ENCODE measurements at places on chromosomes 4 and X. TPM values are rescaled to one million over a fixed set of nuclear protein-coding genes. Genes with fewer than 3 reads are reported as not detected.

Gene SPATA4
- total RNA-seq: not detected

Gene P2RY4
- 0.20 TPM for total RNA-seq

Gene MTMR8
- total RNA-seq: 2.1 TPM

Gene RHOXF2
- not detected for total RNA-seq

Gene HS3ST1
- 18.7 TPM for total RNA-seq

Gene PLXNB3
- 11.2 TPM for total RNA-seq

Gene UGT8
- total RNA-seq: 1.1 TPM

Gene SLC4A4
- 0.96 TPM for total RNA-seq

GRCh38 chr4:165131247-165131832, 18.7 kb upstream of the TMEM192 start:
- peak; percentile 80 for ATAC-seq

- no peak for ATAC-seq
These were observed 257.5 kb upstream of the FAT1 start for GRCh38 chr4:186981161-186981560.

GRCh38 chrX:135347381-135348016, 38.2 kb downstream of the ETDC start:
- ATAC-seq: no peak

GRCh38 chr4:120921456-120922380, 808 bp downstream of the PRDM5 start:
- ATAC-seq: peak; percentile 76

- ATAC-seq: no peak
These were observed 24.4 kb downstream of the DCX start for GRCh38 chrX:111387470-111388070.

DNA sequence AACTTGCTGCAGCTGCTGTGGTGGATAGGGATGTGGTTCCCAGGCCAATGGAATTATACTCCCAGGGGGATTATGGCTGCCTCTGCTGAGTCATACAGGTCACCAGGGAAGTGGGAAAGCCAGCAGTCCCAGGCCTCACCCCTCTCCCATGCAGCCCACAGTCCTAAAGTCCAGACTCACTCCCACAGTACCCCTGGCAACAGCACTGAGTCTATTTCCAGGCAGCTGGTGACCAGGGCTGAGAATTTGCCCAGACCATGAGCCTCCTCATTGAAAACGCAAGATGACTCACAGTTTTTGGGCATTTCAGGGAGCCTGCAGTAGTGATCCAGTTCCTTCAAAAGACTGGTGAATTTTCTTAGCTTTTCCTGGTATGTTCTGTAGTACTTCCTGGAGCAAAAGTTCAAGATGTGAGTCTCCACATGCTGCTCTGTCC, 137.6 kb downstream of the NPNT start:
- ATAC-seq: peak; percentile 85

DNA sequence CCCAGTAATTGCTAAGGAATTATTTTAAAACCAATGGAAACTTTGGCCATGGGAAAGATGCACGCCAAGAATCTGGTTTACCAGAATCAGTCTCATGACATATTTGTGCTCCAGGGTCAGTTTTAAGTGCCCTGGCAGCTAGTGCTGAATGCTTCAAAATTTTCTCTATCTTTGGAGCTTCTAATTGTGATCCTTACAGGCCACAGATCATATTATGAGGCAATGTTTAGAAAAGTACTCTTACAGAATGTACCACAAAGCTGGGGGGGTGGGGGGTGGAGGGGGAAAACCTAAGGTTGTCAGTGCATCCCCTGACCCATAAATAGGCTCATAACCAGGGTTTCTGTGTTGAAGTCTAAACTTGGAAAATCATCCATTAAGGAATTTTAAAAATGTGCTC, 514.5 kb downstream of the INPP4B start:
- ATAC-seq: no peak

DNA sequence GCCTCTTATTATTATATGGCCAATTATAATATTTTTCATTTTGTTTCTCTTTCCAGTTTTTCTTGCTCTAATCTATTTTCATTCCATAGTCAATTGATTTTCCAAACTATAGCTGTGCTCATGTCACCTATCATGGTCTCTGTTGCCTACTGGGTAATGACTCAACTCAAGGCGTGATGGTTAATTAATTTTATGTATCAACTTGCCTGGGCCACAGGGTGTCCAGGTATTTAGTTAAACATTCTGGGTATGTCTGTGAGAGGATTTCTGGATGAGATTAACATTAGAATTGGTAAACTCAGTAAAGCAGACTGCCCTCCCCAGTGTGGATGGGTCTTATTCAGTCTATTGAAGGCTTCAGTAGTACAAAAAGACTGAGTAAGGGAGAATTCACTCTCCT, 9.9 kb downstream of the FHIP1A start:
- peak; percentile 39 for ATAC-seq

DNA sequence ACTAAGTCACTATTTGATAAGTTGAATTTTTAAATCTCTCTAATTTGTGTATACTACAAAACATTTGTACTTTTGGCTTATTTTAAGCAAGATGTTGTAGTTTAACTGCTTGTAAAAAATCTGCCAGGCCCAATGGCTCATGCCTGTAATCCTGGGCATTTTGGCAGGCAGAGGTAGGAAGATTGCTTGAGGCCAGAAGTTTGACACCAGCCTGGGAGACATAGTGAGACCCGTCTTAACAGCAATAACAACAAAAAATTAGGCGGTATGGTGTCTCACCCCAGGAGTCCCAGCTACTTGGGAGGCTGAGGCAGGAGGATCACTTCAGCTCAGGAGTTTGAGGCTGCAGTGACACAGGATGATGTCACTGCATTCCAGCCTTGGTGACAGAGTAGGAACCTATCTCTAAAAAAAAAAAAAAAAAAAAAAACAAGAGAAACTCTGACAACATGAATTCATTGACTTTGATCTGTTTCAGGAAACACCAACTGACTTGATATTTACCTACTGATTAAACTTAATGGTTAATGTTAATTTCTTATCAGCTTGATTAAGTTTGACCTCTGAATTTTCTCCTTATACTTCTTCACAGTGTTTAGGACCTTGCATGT, 8.9 kb downstream of the FHIP1A start:
- ATAC-seq: peak; percentile 57

DNA sequence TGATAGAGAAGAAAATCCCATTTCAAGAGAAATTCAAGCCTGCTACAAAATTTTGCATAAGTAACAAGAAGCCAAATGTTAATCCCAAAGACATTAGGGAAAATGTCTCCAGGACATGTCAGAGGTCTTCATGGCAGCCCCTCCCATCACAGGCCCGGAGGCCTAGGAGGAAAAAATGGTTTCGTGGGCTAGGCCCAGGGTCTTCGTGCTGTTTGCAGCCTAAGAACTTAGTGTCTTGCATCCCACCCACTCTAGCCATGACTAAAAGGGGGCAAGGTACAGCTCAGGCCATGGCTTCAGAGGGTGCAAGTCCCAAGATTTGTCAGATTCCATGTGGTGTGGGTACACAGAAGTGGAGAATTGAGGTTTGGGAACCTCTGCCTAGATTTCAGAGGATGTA, 57.8 kb upstream of the TAPT1 start:
- no peak for ATAC-seq

- ATAC-seq: peak; percentile 65
These were observed at the start of gene CDK16 for GRCh38 chrX:47218280-47218919. TSS of gene CDK16 (plus strand) at chrX:47218681. CDS start at chrX:47223558, 4,877 bp downstream.

GRCh38 chrX:135421537-135421931, 210 bp upstream of the SMIM10L2A start:
- peak; percentile 92 for ATAC-seq

DNA sequence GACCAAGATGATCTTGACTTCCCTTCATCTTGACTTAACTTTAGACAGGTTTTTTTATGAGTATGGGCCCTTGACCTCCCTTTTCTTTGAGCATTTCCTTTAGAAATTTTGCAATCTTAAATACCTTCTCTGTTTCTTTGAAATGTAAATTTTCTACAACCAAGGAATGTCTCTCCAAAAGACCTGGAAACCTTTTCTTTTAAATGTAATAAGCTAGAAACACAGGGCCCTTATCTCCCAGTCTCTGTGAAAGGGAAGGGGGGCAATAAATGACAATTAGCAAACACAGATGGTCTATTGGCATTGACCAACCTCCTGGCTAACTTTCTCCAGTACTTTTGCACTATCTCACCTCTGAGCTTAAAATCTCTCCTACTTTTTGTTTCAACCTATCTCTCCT, 144.3 kb upstream of the GK2 start:
- no peak for ATAC-seq

GRCh38 chrX:154481195-154481594, 2.1 kb upstream of the LAGE3 start:
- no peak for ATAC-seq

DNA sequence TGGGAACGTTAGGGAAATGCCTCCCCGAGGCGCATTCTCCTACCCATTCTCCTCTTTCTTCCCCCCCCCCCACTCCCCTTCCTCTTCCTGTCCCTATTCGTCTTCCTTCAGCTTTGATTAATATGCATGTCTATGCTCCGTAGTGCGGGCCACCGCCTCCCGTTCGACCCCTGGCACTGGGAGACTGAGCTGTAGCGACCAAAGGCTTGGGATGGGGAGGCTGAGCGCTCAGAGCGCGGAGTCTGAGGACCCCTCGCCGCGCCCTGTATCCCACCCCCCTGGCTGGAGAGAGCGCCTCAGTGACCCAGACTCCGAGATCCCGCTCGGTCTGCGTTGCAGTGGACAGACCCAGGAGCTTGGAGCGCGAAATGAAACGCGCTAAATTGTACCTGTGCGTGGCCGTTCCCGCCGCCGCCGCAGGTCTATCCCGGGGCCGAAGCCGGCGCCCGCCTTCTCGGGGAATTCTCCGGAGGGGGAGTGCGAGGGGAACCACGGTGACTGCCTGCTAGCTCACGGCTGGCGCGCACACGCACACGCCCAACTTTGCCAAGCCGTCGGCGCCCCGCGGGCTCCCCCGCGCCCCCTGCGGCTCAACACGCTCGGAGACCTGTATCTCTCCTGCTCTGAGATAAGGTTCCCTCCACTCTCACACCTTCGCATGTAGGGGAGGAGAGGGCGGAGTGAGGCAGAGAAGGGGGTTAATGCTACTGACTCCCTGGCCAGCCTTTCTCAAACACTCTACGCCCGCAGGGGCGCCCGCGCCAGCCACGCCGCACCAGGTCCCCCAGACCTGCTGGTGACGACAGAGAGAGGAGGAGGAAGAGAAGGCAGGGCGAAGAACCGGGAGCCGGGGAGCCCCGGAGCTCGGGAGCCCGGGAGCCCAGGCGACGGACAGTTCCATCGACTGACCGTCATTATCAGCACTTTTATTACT, 1.5 kb upstream of the PTCHD1 start:
- no peak for ATAC-seq

DNA sequence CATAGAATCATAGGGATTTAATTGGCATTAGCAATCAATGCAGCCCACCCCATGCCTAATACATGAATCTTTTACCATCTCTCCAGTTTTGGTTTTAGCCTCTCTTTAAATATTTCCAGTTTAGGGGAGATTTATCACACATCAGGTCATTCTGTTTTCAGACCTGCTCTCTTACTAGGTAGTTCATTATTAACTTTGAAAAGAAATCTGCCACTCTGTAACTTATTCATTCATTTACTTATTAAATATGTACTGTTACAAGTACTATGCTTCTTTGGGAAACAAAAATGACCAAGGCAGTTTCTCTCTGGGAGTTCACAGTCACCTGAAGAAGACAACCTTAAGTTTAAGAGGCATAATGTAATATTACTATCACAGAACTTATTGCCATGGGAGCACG, 62.1 kb downstream of the USO1 start:
- ATAC-seq: no peak

GRCh38 chr4:155889031-155889793, 14.3 kb upstream of the TDO2 start:
- peak; percentile 35 for ATAC-seq

GRCh38 chrX:6708041-6708440, 173.1 kb upstream of the VCX3A start:
- no peak for ATAC-seq

DNA sequence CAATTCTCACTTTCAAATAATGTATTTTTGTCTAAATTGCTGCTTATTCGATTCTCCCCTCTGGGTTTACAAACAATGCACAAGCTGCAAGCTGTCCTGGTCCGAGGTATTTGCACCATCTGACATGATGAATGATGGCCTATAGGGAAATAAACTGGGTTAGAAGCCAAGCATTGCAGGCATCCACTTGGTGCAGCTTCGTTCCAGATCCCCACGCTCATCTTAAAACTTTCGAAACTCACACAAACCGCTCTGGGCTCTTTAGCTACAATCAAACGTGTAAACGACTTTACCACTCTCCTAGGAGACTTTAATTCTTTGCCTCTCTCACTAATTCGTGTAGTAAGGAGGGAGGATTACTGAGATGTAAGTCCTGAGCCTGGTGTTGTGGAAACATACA, 19.0 kb downstream of the PHKA2 start:
- ATAC-seq: no peak

DNA sequence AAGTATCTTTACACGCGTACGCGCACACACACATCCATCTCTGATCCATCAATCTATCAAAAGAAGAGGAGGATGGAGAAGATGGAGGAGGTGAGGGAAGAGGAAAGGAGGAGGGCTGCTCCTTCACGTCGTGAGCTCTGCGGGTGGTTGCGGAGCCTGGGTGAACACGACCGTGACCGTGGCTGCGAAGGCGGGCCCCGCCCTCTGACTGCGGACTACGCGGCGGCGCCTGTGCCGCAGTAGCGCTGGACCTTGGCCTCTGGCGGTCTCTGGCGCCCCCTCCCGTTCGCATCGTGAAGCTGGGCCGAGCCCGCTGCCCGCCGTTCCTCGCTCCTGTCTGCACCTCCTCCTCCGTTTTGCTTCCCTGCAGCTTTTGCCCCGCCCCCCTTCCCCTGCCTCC, 37.7 kb upstream of the ARAF start:
- peak; percentile 95 for ATAC-seq

DNA sequence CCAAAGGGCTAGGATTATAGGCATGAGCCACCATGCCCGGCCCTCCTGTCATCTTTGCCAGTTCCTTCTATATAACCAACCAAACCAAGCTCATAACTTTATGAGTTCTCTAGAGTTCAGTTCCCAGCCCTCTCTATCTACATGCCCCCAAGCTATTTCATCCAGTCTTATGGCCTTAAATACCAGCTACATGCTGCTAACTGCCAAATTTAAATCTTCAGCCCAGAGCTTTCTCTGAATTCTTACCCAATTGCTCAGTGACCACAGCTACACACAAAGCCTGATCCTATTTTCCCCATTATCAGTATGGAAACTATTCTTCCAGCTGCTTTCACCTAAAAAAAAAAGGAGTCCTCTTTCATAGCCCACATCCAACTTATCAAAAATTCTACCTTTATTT, 23.1 kb downstream of the TMEM184C start:
- no peak for ATAC-seq

All from esophagus mucosa (tissue), 1 donor.